HS-27A (cell line): ENCODE measurements at places on chromosomes 7 and 10.
A peak's percentile ranks its signal among the peaks of the same experiment; 100 is the strongest.

- DNase-seq: peak; percentile 31
Measured at GRCh38 chr10:10500937-10501336, 516.7 kb upstream of the CELF2 start.

- DNase-seq: no peak
Measured at GRCh38 chr10:74110120-74110519, 40.5 kb downstream of the AP3M1 start.

DNA sequence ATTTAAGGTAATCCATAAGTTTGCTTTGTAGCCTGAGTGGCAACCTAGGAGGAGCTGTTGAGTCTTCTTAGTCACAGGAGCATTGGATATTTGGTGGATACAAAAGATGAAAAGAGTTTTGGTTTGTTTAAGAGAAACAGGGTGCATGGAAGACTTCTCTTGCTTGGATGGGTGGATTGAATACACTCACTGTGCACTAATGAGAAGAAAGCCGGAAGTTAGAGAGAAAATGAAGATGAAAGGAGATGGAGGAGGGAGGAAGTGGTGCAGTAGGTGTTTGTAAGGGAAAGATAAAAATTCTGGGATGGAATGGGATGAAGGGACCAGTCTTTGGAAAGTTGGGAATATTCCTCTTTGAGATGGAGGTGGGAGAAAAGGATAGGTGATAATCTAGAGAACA is 7.7 kb downstream of the MDFIC start:
- no peak for DNase-seq

- no peak for DNase-seq
Measured at GRCh38 chr7:119228482-119228881, 1004.0 kb downstream of the ANKRD7 start.

DNA sequence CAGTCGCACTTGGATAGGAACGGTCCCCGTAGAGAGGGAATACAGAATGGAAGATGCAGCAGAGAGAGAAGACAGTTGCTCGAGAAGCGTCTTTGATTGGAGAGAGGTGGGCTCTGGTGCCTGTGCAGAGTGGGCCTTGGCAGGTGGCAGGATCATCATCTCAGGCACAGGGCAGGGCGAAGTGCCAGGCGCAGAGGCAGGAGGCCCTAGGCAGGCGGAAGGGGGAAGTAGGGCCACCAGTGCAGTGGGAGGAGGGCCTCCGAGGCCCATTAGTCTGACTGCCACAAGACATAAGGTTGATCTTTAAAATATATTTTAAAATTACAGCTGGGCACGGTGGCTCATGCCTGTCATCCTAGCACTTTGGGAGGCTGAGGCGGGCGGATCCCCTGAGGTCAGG is 10.1 kb downstream of the CARD11 start:
- no peak for DNase-seq

GRCh38 chr10:6396226-6396625 is 183.8 kb downstream of the PRKCQ start:
- no peak for DNase-seq

GRCh38 chr10:110765513-110766319 is 106.0 kb upstream of the PDCD4 start:
- DNase-seq: no peak
